ENCODE measurements at places on chromosomes 6 and 20.

GRCh38 chr6:28090917-28091586, 10.7 kb downstream of the ZNF165 start:
- DNase-seq = no peak

GRCh38 chr20:37267667-37268313, 6.2 kb upstream of the GHRH start:
- DNase-seq = no peak

GRCh38 chr20:32596681-32597252, 11.6 kb upstream of the NOL4L start:
- DNase-seq = no peak

- DNase-seq = no peak
Observed at GRCh38 chr20:53319200-53319599, 274.4 kb downstream of the ZNF217 start.

DNA sequence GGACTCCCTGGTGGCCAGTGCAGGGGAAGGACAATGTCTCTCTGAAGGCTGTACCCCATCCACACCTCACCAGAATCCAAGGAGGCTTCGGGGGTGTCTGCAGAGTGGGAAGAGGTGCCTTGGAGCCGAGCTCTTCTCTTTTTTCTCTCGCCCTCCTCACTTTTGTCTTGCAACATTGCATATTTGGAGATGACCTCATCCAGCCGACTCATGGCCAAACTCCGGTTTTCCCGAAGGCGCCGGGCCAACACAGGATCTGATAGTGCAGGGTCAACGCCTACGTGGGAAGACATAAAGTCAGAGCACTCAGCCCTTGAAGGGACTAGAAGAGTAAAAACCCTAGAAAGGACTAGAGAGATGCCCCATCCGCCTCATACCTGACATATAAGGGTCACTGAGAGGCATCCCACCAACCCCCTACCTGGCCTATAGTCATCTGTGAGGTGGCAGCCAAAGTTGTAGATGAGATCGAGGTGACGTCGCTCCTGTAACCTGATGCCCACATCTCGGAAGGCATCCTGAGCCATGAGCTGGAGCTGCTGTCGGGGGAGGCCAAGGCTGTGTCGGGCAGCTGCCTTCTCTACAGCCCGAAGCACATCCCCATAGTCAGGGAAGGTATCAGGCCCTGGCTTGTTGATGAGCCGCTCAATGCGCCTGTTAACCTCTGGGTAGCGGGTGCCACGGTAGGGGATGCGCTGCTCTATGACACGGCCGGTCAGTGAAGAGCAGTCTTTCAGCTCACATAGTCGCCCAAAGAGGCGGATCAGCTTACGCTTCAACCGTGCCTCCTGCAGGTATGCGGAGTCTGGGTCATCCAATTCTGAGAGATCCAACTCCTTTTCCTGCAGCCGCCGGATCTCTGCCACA, 3.0 kb upstream of the ZBTB22 start:
- no peak for DNase-seq

GRCh38 chr6:140071601-140072062, 697.2 kb upstream of the CITED2 start:
- DNase-seq = no peak

- DNase-seq = no peak
Observed at GRCh38 chr6:126919947-126920346, 198.5 kb upstream of the RSPO3 start.

GRCh38 chr6:74213995-74214394, 518.0 kb downstream of the CD109 start:
- DNase-seq = no peak

DNA sequence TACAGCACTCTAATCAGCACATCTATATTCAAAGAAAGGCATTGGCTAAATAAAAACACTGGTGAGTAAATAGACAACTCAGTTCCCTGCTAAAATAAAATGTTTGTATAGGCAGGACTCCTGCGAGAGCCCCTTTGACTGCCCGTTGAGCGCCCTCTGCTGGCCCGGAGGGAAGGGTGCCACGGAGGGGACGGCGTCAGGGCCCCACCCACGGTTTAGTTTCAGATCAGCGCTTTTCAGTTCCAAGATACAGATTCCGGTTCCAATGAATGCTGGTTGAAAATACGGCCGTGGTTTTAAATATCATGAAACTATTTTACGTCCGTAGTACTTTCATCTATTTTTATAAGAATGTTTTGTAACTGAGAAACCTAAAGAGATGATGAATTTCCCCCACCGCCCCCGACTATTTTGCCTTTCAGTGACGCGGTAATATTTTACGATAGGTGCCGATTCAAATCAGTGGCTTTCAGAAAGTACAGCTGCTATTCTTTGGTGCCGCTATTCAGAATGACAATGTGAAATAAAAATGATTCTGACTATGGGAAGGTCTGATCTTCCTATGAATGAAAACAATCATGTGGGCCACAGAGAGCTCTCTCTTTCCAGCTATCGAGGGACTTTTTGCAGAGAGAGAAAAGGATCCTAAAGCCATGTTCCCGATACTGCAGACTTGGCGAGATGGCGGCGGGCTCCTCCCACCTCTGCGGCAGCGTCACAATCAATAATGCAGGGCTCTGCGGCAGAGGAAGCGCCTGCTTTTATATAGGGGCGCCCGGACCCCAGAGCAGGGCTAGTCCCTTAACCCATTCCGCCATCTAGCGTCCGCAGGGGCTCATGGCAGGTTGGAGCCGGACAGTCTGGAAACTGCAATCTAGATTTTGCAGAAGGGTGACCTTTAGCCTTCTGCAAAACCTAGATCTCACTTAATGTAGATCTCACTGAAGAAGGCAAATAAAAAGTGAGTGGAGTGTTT, 10.6 kb upstream of the CCN6 start:
- peak; percentile 79 for DNase-seq

Data from stimulated activated CD4-positive, alpha-beta T cell treated with anti-CD3 and anti-CD28 coated beads, Interleukin-1b, Interleukin-23, amount 100 ng/mL, for 1 hour (primary cell).